ENCODE measurements at places on chromosomes 12 and 14.

GRCh38 chr14:65204056-65204455 lies 101.7 kb upstream of the MAX start:
- DNase-seq: no peak

DNA sequence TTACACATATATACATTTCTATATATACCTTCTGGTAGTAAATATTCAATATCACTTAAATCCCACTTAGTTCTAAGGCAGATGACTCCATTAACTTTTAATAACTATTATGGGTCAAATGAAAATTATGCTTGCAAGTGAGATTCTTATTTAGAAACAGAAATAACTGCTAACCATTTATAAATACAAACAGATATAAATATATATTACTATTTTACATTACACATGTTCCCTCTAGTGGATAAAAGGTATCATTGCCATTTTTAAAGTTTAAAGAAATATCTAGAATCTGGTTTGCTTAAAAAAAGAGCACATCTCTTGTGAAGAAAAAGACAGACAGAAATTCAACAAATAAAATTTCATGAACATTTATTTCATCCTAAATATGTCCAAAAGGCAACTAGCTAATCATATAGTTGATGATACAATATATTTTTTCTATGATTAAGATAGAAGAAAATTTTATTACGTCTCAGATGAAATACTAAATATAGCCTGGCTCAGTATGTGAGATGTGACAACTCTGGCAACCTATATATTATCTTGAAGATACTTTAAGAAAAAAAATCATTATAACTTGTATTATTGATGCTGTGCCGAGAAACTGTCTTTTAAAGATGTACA lies 11.7 kb upstream of the RAD51AP1 start:
- no peak for DNase-seq

GRCh38 chr14:53953828-53954550 lies 2.6 kb downstream of the BMP4 start:
- DNase-seq: no peak

- DNase-seq: no peak
These were observed 102.0 kb downstream of the DICER1 start for GRCh38 chr14:95055318-95055717.

DNA sequence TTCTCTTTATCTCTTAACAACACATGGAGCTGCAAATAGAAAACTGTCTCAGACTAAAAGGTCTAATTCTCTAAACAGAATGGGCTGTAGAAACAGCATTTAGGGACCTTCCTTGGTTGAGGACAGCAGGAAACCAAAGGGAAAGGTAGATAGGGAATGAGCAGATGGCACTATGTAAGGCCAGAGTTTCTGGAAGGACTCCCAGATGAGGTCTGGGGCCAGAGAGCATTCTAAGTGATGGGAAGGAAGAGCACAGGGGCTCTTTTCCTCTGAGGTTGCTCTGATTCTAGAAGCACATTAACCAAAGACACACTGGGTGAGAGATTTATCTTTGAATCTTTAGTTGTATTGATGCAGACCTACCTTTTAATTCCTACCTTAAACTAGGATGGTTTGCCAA lies 79.4 kb downstream of the TPH2 start:
- no peak for DNase-seq

DNA sequence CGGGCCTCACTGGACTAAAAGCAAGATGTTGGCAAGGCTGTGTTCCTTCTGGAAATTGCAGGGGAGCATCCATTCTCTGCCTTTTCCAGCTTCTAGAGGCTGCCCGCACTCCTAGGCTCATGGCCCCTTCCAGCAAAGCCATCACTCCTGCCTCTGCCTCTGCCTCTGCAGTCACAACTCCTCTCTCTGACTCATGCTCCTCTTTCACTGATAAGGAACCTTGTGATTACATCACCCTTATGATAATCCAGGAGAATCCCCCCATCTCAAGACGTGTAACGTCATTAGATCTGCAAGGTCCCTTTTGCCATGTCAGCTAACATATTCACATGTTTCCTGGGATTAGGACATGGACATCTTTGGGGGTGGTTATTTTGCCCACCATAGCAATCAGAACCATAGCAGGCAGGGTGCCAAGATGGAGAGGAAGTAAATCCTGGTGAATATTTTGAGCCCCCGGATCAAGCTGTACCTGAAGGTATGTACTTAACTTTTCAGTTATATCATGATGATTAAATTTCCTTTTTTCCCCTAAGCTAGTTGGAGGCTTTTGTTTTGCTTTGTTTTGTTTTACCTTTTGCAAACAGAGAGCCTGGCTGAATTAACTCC lies 123.6 kb downstream of the SCARB1 start:
- no peak for DNase-seq

GRCh38 chr12:28563936-28564335 lies 373.7 kb downstream of the CCDC91 start:
- DNase-seq: no peak

GRCh38 chr12:29971446-29971845 lies 187.7 kb upstream of the TMTC1 start:
- no peak for DNase-seq

- no peak for DNase-seq
These were observed 42.8 kb upstream of the CRADD start for GRCh38 chr12:93634416-93634815.
